Hepatocyte (in vitro differentiated cells): ENCODE measurements at places on chromosomes 5 and 9.

GRCh38 chr9:134888603-134889190 is 8.1 kb downstream of the FCN2 start:
- DNase-seq, result no peak
- H3K27me3 ChIP-seq, result no peaks in the 10 kb centered on the region

DNA sequence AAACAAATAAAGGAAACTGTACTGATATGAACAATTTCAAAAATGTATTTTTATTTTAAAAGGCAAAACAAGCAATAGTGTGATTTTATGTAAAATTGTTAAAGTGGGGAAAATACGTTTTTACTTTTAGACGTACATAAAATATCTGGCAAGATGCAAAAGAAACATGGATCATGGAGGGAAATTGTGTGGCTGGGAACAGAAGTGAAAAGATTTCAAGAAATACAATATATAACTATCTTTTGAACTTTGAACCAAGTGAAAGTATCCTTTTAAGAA is 1.5 kb upstream of the ZNF367 start:
- H3K36me3 ChIP-seq, result no peaks in the 10 kb centered on the region
- no peaks in the 10 kb centered on the region for H3K27me3 ChIP-seq
- peak overlapping the region; percentile 54 for H3K4me3 ChIP-seq
- no peak for DNase-seq
- H3K4me1 ChIP-seq, result peaks cover 22% of the 10 kb centered on the region
- peak overlapping the region; percentile 99 for H3K27ac ChIP-seq

GRCh38 chr9:4970970-4971641 is 14.0 kb upstream of the JAK2 start:
- H3K36me3 ChIP-seq, result no peaks in the 10 kb centered on the region
- H3K27me3 ChIP-seq, result no peaks in the 10 kb centered on the region
- DNase-seq, result no peak
- no peaks in the 10 kb centered on the region for H3K4me1 ChIP-seq
- no peak overlapping the region for H3K27ac ChIP-seq
- no peak overlapping the region for H3K4me3 ChIP-seq

DNA sequence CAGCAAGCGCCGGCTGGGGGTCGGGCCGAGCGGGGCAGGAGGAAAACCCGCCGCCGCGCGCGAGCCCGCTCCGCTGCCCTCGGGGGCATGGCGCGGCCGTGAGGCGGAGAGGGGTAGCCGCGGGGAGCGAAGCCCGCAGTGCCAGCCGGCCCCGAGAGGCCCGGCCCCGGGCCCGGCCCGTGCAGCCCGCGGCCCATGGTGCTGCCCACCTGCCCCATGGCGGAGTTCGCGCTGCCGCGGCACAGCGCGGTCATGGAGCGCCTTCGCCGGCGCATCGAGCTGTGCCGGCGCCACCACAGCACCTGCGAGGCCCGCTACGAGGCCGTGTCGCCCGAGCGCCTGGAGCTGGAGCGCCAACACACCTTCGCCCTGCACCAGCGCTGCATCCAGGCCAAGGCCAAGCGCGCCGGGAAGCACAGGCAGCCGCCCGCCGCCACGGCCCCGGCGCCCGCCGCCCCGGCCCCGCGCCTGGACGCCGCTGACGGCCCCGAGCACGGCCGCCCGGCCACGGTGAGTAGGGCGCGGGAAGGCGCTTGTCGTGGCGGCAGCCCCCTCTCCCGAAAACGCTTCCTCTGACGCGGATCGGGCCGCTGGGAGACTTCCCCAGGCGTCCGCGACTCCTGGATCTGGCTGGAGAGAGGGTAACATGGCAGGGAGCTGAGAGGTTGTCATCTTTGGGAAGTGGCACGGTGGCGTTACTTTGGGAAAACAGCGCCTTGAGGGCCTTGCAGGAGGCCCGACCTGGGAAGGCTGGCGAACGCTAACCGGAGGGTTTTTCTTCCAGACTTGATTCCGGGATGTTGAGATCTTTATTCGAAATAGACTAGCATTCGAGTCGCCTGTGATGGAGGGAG is 523 bp downstream of the MAML1 start:
- H3K4me1 ChIP-seq, result peaks cover 26% of the 10 kb centered on the region
- H3K27ac ChIP-seq, result peak overlapping the region; percentile 89
- peak overlapping the region; percentile 43 for H3K4me3 ChIP-seq
- H3K27me3 ChIP-seq, result no peaks in the 10 kb centered on the region

GRCh38 chr9:125428060-125428901 is 166.7 kb downstream of the GAPVD1 start:
- no peaks in the 10 kb centered on the region for H3K4me1 ChIP-seq
- no peaks in the 10 kb centered on the region for H3K36me3 ChIP-seq
- H3K27ac ChIP-seq, result no peak overlapping the region
- no peaks in the 10 kb centered on the region for H3K27me3 ChIP-seq

DNA sequence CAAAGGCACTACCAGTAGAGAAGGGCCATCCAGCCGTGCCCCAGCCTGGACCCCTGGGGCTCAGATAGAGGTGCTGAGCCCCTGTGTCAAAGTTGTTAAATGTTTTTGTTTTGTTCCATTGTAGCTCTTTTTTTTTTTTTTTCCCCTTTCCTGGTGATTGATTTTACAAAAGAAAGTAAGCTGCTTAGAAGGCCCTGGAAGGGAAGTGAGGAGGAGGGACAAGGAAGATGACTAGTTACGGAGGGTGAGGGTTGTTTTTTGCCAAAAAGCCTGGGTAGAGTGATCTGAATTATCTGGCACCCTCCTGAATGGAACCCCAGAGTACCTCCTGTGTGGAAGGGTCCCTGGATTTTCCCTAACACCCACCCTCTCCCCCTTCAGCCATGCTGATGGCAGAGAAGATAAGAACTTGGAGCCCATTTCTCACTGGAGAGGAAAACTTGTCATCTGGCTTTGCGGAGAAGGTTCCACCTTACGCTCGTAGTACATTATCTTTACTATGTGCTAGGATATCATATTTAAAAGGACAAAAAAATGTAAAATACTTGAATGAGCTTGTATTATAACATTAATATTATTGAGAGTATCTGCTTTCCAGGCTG is 33.4 kb downstream of the FAXDC2 start:
- no peak overlapping the region for H3K27ac ChIP-seq
- no peaks in the 10 kb centered on the region for H3K27me3 ChIP-seq
- no peaks in the 10 kb centered on the region for H3K4me1 ChIP-seq
- DNase-seq, result no peak
- no peaks in the 10 kb centered on the region for H3K36me3 ChIP-seq

DNA sequence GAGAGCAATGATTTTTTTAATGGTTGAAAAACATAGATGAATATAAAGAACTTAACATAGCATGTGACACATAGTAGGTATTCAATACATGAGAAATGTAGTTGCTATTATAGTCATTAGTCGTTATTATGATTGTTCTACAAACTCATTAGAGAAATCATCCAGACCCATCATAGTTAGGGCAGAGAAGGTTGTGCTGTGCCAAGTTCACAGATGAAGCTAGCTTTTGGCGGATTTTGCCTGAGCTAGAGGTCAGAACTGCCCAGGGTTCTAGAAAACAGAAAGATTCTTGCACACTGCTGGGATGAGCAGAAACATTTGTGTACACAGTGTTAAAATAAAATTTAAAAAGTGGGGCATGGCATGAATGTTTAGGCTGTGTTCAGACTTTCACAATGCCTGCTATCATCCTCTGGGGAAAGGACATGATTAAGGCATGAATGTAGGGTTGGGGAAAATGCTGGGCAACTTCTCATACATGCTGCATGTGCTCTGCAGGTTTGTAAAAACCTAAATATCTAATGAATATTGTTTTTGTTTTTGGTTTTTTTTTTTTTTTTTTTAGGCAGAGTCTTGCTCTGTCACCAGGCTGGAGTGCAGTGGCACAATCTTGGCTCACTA is 33.3 kb upstream of the RAD23B start:
- H3K36me3 ChIP-seq, result no peaks in the 10 kb centered on the region
- no peak overlapping the region for H3K4me3 ChIP-seq
- H3K27ac ChIP-seq, result peak overlapping the region; percentile 82
- H3K27me3 ChIP-seq, result no peaks in the 10 kb centered on the region

DNA sequence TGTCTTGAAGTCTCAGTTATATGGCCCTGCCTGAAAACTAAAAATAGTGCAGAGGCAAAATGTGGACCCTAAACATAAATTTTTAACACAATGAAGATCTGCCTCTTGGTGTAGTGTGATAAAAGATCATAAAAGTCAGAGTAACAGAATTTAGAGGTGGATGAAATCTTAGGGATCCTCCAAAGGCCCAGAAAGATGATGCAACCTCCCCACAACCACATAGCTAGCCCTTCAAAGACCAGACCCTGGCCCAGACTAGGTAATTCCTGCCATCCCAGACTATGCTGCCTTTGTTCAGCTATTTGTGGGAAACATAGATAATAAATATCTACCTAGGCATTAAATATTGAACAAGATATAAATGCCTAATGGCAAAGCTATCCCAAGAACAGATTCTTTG is 15.3 kb downstream of the KLF9 start:
- H3K4me3 ChIP-seq, result no peak overlapping the region
- no peak for DNase-seq
- H3K27me3 ChIP-seq, result no peaks in the 10 kb centered on the region
- H3K4me1 ChIP-seq, result peaks cover 8% of the 10 kb centered on the region
- no peak overlapping the region for H3K27ac ChIP-seq
- no peaks in the 10 kb centered on the region for H3K36me3 ChIP-seq

- no peaks in the 10 kb centered on the region for H3K36me3 ChIP-seq
- no peaks in the 10 kb centered on the region for H3K4me1 ChIP-seq
- H3K27me3 ChIP-seq, result no peaks in the 10 kb centered on the region
- DNase-seq, result no peak
These were observed 5.9 kb downstream of the SLC4A9 start for GRCh38 chr5:140365941-140366340.

GRCh38 chr5:179112469-179113142 is 52.4 kb downstream of the ZNF354C start:
- H3K27ac ChIP-seq, result no peak overlapping the region
- DNase-seq, result no peak
- no peaks in the 10 kb centered on the region for H3K27me3 ChIP-seq
- H3K36me3 ChIP-seq, result no peaks in the 10 kb centered on the region

- no peak for DNase-seq
- H3K36me3 ChIP-seq, result no peaks in the 10 kb centered on the region
- H3K4me3 ChIP-seq, result no peak overlapping the region
- H3K27ac ChIP-seq, result no peak overlapping the region
- no peaks in the 10 kb centered on the region for H3K4me1 ChIP-seq
These were observed 94.2 kb upstream of the MTAP start for GRCh38 chr9:21708260-21708711.

DNA sequence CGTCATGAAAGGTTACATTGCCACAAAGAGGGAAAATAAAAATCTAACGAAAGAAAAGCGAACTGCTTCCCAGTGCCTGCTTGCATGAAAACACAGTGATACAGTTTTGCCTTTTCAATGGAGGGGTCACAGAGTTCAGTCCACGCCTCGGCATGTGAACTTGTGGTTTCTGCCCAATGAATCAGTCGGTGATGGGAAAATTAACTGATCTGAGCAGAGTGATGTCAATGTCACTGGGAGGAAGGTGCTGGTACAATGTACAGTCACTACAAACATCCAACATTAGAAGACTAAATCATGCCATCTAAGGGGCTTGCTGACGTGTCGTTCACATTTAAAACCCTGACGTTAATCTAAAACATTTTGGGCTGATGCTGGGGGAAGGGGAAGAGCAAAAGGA is 151.8 kb upstream of the MSX2 start:
- H3K27ac ChIP-seq, result peak overlapping the region; percentile 2
- no peaks in the 10 kb centered on the region for H3K36me3 ChIP-seq
- no peak for DNase-seq

GRCh38 chr5:80284720-80285119 is 28.9 kb upstream of the SERINC5 start:
- no peak for DNase-seq
- H3K27me3 ChIP-seq, result no peaks in the 10 kb centered on the region
- no peak overlapping the region for H3K27ac ChIP-seq
- H3K4me3 ChIP-seq, result no peak overlapping the region
- H3K4me1 ChIP-seq, result no peaks in the 10 kb centered on the region

DNA sequence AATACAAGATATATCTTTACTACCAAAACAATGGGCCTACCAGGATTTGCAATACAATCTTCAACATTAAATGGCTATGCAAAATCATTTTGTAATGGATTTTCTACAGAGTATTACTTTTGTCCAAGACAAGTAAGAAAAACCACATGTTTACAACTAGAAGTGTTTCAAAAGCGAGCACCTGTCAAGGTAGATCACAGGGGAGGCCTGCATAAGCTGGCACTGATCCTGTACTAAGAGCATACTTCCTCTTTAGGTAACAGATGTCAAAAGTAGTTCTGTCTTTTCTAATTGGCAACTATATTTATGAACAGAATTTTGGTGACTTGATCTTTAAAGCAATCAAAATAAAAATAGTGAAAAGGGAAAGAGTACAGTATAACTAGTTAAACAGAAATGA is 249.0 kb downstream of the MLLT3 start:
- H3K36me3 ChIP-seq, result peaks cover 4% of the 10 kb centered on the region
- no peaks in the 10 kb centered on the region for H3K27me3 ChIP-seq
- H3K27ac ChIP-seq, result no peak overlapping the region

DNA sequence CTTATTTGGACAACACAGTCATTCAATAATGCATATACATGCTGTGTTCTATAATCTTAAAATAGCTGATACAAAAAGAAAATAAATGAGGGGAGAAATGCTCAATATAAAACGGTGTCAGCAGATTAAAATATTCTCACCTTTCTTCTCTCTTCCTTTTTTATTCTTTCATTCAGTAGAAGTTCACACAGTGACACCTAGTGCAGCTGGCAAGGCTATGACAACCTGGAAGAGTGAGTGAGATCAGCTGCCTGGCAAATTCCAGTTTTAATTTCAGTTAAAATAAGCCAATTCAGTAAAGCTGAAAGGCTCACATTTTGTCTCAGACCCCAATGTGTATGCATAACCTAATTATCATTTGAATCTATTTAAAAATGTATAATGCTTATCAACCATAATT is 150.3 kb downstream of the RASEF start:
- DNase-seq, result no peak
- no peaks in the 10 kb centered on the region for H3K27me3 ChIP-seq
- H3K36me3 ChIP-seq, result no peaks in the 10 kb centered on the region
- no peak overlapping the region for H3K4me3 ChIP-seq

- DNase-seq, result no peak
- H3K4me1 ChIP-seq, result peaks cover 42% of the 10 kb centered on the region
- no peaks in the 10 kb centered on the region for H3K36me3 ChIP-seq
- H3K27ac ChIP-seq, result peak overlapping the region; percentile 47
- no peaks in the 10 kb centered on the region for H3K27me3 ChIP-seq
These were observed 1.7 kb upstream of the ALDH1B1 start for GRCh38 chr9:38390851-38391250.

DNA sequence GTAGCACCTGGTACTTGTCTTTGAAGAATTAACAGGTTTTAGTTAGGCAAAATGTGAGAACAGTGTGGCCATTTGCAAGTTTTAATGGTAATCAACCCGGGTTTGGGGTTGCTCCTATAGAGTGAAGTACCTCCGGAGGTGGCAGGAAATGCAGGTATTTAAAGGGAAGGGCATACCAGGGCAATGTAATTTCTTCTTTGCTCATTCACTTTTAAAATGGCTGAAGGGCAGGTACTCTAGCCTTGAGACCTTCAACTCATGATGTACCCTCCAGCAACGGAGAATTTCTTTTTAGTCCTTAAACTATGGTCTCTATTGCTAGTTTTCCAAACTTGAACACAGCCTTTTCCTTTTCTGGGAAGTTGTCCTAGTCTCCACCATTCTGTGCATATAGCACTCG is 1.3 kb upstream of the HSPA4 start:
- peak overlapping the region; percentile 97 for H3K27ac ChIP-seq
- H3K4me3 ChIP-seq, result peak overlapping the region; percentile 38
- no peak for DNase-seq
- no peaks in the 10 kb centered on the region for H3K36me3 ChIP-seq
- peaks cover 31% of the 10 kb centered on the region for H3K4me1 ChIP-seq
